ENCODE measurements at places on chromosomes 1 and 21.

GRCh38 chr1:162881590-162881989 lies 20.6 kb upstream of the CCDC190 start:
- no peak for DNase-seq

DNA sequence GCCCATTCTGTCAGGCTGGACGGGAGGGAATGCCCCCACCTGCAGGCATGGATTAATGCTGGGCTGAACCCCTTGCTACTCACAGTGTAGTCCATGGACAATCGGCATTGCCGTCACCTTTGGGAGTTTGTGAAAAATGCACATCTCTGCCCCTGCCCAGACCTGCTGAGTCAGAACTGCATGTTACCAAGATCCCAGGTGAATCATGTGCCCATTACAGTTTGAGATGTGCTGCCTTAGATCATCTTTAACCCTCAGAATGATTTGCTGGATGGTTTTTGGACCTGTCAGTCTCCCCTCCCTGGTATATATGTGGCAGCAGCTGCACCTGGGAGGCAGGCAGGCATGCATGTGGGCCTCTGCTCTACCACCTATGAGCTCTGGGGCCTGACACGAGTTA lies 15.0 kb downstream of the HTR6 start:
- DNase-seq, result no peak

DNA sequence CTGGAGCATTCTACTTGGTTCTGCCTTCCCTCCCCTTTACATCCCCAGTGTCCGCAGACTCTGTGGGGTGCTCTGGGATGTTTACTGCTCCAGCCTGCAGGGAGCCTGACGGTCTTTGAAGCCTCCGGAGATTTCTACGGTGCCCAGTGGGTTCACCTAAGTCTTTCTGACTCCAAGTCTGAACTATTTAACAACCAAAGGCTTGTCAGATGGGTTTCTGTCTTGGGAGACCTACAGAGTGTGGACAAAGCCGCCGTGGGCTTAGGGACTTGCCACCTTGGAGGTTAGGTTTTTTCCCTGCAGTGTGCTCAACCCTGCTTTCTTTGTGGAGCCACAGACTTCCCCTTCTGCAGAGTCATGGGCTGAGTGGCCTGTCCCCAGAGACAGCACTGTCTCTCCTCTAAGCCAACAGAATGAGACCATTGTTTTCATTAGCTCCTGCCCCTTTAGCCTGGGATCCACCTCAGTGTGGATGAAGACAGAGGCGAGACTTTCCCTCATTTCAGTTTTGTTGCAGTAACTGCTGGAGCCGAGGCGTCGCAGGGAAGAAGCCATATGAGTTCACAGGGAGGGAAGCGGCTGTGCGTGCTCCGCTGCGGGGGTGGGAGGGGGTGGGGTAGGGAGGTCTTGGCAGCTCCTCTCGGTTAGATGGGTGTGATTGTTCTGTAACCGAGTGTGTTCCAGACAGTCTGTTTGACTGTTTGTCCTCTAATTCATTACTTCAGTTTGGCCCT lies 120.7 kb downstream of the CNIH3 start:
- no peak for DNase-seq

- no peak for DNase-seq
Observed at GRCh38 chr1:21680918-21681317, 11.8 kb upstream of the RAP1GAP start.

- peak; percentile 50 for DNase-seq
Observed at GRCh38 chr1:155085504-155086127, 7.0 kb downstream of the EFNA3 start.

DNA sequence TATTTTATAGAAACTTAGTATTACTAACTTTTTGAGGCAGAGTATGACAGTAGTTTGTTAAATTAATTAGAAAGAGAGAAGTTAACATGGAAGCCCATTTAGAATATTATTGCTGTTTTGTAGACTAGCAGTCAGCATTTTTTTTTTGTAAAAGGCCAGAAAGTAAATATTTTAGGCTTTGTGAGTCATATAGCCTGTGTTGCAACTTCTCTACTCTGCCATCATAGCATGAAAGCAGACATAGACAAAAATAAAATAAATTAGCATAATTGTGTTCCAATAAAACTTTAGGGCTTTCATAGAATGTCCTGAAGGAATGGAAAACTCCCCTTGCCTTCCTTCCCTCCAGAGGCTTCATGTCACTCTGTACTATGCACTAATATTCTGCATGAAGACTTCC lies 12.3 kb upstream of the RGS4 start:
- no peak for DNase-seq

DNA sequence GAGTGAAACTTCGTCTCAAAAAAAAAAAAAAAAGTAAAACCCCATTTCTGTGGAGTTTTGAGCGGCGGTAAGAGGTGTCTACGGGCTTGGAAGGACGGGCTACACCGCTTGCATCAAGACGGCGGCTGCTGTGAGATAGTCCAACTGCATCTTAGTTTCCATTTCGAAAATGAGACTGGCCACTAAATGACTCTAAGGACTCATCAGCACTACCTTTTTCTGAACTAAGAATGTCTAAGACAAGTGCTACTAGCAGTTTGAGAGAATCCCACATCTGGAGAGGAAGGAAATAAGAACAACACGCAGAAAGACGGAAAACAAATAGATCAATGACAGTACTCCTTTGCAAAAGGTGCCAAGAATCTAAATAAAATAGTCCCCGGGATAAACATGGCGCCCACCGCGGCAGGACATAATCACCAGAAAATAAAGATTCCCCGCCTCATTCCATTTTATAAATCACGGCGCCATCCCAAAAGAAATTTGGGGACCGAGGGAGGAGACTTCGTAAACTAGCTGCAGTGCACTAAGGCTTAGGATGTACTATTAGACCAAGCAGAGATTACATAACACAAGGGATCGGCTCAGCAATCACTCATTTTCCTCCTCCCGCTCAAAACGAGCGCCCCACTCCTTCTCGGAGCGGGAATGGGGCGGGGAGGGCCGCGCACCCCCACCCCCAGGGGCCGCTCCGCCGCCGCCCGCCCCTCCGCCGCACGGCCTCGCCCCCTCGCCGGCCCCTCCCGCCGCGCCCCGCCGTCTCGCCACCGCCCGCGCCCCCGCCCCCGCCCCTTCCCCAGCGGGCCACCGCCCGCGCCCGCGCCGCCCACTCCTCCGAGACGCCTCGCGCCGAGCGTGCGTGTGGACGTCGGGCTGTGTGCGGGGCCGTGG lies 1.1 kb downstream of the POGZ start:
- DNase-seq, result peak; percentile 37

DNA sequence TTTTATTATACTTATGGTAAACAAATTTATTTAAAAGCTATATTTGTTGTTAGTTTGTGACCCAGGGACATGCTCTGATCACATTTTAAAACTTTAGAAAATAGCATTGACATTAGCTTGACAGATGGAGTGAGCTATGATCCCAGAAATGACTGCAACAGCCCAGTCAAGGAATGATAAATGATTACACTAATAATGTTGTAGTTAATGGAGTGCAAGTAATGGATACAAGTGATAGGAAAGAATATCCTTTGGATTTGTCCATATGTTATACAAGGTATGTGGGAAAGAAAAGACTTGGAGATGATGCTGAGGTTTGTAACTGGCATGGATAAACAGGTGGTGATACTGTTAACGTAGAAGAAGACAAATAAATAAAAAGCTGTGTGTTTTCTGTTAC lies 1908.7 kb downstream of the MRPL39 start:
- no peak for DNase-seq

- no peak for DNase-seq
Observed at GRCh38 chr1:9211291-9211811, 23.2 kb upstream of the H6PD start.

- DNase-seq, result no peak
Observed at GRCh38 chr1:212680680-212681389, 18.8 kb downstream of the BATF3 start.

GRCh38 chr1:197850042-197850441 lies 52.4 kb upstream of the C1orf53 start:
- no peak for DNase-seq

GRCh38 chr1:247551721-247552120 lies 2.8 kb downstream of the GCSAML start:
- DNase-seq, result no peak

DNA sequence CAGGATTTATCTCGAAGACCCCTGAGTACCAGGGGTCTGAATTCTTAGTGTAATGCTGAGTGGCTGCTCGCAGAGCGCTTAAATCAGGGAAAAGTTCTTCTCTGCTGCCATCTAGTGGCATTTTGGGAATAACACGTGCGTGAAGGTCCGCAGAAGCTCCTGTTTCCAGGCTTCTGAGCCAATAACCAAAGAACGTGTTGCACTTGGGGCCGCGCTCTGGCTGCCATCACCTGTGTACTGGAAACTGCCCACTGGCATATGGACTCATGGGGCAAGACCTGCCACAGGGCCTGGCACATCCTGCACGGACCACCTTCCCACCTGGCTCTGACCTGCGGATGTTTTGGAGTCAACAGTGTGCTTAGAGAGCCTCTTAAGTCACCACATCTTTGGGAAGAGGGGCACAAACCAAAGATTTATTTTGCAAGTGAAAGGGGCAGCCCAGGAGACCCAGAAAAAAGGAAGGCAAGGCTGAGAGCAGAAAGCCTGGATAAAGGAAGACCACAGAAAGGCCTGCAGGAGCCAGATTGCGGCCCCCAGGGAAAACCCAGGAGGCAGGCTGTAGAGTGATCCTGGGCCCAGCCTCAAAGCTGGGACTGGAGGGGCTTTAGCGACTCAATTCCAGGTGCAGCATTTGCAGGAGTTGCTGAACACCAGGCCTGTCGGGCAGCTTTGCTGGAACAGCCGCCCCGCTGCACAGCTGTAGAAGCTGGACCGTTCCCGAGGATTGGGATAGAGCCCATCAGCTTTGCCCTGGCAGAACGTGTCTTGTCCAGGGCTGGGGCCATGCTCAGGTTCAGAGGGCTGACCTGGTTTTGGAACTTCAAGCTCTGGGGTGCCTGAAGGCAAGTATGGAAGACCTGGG lies 13.0 kb downstream of the CHIT1 start:
- DNase-seq, result peak; percentile 28

GRCh38 chr1:115118086-115118485 lies 28.8 kb upstream of the TSPAN2 start:
- no peak for DNase-seq

DNA sequence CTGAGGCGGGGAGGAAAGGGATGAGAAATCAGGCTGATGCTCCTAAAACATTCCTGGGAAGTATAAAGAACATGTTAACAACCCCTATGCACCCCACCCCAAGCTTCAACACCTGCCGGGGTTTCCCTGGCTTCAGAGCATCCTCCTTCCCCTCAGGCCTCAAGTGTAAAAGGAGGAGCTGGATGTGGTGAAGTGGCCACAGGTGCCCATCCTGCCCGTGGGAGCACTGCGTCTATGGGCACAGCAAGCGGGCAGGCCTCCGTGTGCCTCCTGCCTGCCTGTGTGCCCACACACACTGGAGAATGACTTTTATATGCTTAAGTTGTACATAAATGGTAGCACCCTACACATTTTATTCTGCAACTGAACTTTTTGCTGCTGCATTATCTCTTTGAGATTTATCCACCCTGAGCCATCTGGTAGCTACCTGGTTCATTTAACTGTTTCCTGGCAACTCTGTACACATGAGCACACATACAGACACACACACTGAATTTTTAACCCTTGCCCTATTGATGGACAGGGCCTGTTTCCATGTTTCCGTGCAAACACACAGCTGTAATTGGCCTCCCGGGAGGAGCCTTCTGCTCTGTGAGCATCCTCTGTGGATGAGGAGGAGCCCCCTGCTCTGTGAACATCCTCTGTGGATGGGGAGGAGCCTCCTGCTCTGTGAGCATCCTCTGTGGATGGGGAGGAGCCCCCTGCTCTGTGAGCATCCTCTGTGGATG lies 13.4 kb upstream of the FTCD start:
- DNase-seq, result no peak

- DNase-seq, result no peak
Observed at GRCh38 chr1:154288661-154289060, 16.2 kb downstream of the HAX1 start.

DNA sequence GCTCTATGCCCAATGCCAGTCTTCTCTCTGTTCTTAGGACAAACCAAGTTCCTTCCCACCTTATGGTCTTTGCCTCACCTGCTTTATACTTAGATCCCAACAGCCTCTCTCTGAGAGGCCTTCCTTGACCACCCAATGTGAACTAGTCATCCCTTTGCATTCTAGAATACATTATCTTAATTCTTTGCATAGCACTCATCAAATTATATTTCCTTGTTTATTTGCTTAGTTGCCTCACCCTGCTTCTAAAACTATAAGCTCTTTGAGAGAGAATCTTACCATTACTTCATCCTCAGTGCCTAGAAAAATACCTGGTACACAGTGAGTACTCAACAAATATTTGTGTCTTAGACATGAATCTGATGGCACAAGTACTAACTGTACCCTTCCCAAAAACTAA lies 8.0 kb downstream of the PIGP start:
- no peak for DNase-seq

DNA sequence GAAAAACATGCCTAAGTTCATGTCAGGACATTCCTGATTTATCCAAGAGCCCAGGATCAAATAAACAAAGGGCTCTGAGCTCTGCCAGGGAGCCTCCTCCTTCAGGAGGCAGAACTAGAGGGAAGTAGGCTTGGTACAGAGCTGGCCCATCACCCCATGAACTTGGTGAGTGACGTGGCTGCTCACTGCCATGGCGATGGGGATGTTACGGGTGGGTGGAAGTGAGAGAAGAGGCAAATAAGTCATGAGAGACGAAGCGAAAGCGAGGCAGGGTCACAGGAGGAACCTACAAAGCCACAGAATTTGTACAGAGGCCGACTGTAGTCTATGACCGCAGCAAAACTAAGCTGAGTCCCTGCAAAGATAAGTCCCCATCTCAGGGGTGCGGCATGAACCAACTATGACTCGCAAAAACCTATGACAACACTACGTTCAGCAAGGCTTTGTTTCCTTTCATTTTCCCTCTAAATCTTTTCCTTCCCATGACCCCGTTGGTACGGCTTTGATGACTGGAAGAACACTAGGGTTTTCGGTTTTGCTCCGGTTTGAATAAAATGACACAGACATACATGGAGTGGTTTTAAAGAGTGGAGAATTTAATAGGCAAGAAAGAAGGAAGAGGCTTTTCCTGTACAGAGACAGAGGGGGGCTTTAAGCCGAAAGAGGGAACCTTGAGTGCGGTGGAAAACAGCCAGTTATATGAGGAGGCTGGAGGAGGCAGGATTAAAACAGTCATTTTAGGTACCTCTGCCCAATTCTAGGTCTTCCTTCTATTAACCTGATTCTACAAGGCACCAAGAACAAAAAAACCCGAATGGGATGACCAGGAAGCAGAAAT lies 74.1 kb downstream of the CD46 start:
- DNase-seq, result peak; percentile 59

DNA sequence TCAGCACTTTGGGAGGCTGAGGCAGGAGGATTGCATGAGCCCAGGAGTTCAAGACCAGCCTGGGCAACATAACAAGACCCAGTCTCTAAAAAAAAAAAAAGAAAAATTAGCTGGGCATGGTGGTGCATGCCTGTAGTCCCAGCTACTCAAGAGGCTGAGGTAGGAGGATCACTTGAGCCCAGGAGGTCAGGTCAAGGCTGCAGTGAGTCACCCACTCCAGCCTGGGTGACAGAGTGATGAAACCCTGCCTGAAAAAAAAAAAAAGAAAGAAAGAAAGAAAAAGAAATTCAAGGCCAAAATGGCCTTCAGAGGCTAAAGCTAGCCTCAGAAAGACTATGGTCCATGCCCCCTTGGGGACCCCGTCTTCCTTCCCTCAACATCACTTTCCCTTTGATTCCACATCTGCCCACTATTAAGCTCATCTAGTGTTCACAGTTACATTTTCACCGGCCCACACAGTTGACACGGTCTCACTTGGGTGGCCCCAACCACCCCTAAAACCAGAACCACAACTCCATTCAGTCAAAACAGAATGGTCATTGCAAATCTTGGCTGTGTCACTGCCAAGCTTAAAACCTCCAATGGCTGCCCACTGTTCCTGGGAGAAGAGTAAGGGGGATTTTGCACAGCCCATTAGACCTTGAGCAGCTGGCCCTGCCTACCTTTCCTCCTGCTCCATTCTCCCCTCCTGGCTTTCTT lies 2.1 kb upstream of the CAPN8 start:
- DNase-seq, result no peak

- DNase-seq, result no peak
Observed at GRCh38 chr1:156709757-156710489, 4.5 kb upstream of the CRABP2 start.
